Fibroblast of skin of left biceps (primary cell): ENCODE measurements at places on chromosomes 11 and 22.
A peak's percentile ranks its signal among the peaks of the same experiment; 100 is the strongest.

- no peak for DNase-seq
Measured at GRCh38 chr22:35418088-35418487, 18.1 kb downstream of the MCM5 start.

GRCh38 chr11:95512682-95513081, 276.9 kb downstream of the FAM76B start:
- peak; percentile 84 for DNase-seq

DNA sequence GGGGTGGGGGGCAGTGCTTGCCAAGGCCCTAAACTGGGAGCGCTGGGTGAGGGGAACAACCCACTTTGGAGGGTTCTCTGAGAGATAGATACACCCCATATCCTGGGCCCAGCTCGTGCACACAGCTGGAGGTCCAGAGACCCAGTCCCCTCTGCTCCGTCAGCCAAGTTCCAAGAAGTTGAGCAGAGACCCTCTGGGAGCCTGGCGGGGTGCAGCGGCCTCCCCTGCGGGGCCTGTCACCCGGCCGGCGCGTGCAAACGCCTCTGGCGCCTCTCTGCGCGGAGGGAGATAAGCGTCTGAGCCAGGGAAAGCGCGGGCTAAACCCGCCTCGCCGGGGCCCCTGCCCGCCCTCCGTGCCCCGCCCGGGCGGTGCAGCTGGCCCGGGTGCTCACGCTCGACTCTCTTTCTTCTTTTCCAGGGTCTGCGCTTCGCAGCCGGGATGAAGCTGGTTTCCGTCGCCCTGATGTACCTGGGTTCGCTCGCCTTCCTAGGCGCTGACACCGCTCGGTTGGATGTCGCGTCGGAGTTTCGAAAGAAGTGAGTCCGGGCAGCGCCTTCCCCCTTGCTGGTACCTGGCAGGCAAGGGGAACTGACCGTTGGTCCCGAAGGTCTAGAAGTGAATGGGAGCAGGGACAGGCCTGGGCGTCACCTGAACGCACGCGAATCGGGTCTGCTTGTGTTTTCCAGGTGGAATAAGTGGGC, 540 bp downstream of the ADM start:
- no peak for DNase-seq

- DNase-seq, result no peak
Measured at GRCh38 chr11:95152876-95153856, 63.5 kb downstream of the ENDOD1 start.

DNA sequence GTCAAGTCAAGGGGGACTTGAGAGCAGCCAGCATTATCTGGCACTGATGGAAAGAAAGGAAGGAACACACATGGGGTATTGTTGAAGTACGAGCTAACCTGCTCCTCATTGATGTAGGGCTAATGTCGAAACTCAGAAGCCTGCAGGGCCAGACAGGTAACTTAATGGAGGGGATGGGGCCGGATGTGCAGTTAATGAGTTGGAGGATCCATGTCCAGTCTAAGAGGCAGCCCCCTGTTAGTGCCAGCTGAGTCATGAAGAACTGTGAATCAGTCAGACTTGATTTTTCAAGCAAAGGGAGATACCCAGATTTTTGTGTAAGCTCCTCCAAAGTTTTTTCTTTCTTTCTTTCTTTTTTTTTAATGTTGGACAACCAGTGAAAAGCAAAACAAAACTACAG, 65.6 kb downstream of the CECR2 start:
- no peak for DNase-seq

GRCh38 chr11:123545726-123546270, 108.6 kb downstream of the SCN3B start:
- DNase-seq, result no peak

DNA sequence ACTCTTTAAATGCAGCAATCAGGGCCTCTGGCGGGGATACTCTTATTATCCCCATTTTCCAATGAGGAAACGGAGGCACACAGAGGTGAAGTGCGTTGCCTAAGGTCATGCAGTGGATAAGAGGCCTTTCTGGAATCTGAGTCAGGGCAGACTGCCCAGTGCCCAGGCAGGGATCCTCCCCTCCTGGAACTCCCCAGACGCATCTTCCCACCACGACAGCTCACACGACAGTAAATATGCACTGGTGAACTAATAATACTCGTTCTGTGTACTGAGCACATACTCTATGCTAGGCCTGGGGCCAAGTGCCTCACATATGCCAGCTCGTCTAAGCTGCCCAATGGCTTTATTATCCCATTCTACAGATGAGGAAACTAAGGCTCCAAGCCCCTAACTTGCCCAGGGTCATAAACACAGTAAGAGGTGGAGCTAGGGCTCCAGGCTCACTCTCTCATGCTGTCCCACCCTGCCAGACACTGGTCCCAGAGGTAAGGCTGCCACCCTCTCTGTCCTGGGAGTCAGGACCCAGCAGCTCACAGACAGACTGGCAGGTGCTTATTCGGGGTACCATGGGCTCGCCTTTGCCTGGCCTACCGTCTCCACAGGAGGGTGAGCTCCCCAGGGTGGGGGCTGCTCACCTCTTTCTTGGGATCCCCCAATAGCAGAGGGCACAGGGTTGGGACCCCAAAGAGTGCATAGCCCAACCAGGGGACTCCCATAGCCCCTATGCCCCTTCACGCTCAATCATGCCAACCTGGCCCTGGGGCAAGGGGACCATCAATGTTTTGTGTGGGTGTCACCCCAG, 2.3 kb downstream of the IL2RB start:
- no peak for DNase-seq

DNA sequence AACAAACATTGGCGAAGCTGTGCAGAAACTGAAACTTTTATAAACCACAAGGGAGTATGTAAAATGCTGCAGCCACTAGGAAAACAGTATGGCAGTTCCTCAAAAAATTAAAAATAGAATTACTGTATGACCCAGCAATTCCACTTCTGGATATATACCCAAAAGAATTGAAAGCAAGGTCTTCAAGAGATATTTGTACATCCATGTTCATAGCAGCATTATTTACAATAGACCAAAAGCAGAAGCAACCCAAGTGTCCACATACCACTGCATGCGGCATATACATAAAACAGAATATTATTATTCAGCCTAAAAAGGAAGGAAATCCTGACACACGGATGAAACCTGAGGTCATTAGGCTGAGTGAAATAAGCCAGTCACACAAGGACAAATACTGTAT, 85.8 kb downstream of the RELT start:
- DNase-seq, result no peak

DNA sequence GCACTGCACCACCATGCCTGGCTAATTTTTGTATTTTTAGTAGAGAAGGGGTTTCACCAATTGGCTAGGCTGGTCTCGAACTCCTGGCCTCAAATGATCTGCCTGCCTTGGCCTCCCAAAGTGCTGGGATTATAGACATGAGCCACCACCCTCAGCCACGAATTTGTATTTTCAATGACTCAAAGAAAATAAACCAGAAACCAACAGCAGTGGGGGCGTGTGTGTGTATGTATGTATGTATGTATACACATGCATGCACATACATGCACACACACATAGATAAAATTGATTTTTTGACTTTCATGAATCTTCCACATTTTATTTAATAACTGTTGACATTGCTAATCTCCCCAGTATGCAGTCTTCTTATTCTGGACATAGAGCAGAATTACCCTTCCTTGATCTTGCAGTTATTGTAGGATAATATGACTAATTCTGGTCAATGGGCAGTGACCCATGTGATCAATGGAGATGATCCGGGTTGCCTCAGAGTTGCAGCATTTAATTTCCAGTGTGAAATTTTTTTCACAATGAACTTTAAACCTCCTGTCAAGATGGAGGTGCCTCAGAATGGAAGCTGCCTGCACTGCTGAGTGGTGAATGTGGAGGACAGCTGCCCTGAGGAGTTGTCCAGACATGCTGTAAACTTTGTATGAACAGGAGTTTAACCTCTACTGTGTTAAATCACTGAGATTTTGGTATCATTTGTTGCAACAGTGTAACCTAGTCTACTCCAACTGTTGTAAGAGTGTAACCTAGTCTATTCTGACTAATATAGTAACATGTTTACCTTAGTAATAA, 12.8 kb upstream of the PTPN5 start:
- DNase-seq, result no peak

DNA sequence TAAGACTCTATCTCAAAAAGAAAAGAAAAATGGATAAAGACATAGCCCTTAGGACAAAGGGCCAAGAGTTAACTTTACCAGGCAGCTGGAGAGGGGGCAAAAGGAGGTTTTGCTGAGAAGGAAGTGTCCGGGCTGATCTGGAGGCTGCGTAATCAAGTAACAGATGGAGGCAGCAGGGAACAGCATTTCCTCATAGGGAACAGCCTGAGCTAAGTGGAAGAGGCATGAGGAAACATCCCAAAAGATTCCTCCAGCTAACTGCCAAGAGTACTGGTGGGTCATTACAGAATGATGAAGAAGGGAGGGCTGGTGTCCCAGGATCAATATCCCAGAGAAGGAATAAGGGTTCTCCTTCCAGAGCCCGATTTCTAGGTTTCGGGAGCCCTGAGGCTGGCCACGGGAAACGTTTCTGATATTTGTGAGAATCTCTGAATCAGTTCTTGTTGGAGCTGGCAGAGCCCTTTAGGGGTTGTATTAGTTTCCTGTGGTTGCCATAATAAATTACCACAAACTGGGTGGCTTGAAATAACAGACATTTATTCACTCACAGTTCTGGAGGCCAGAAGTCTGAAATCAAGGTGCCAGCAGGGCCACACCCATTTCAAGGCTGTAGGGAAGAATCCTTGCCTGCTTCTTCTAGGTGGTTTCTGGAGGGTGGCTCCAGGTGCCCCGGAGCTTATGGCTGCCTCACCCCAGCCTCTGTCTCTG, 21.2 kb downstream of the LIF start:
- DNase-seq, result no peak

- DNase-seq, result no peak
Measured at GRCh38 chr11:131898949-131899348, 528.5 kb downstream of the NTM start.

GRCh38 chr11:29333993-29334775, 682.6 kb downstream of the KCNA4 start:
- peak; percentile 55 for DNase-seq

DNA sequence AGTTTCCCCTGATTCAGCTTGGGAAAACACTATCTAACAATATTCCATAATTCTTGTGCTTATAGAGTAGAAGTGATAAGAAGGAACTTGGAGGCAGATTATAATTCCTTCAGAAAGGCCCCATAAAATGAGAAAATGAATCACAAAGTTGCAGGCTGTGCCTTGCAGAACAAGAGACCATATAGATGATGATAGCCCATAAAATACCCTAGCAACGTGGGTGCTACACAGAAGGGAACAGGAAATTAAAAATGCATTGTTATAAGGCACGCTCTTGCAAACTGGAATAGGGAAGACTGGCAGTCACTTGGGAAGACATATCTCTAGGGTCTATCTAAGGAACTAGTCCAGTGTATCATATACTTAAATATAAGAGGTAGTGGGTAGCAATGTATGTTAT, 67.6 kb downstream of the KIF18A start:
- no peak for DNase-seq

DNA sequence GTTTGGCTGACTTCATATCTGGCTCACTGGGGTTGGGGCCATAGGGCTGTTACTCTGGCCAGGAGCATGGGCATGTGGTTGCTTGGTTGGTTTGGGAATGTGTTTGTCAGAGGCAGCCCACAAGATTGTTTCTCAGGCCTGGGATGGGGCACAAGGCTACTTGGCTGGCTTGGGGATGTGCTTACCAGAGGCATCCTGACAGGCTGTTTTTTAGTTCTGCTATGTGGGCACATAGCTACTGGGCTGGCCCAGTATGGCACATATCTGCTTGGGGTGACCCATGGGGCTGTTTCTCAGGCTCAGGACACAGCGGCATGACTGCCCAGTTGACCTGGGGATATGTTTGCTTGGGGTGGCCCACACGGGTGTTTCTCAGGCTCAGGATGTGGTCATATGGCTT, 94.6 kb upstream of the PGR start:
- no peak for DNase-seq

GRCh38 chr11:39220069-39220468, 2239.4 kb downstream of the LRRC4C start:
- no peak for DNase-seq

DNA sequence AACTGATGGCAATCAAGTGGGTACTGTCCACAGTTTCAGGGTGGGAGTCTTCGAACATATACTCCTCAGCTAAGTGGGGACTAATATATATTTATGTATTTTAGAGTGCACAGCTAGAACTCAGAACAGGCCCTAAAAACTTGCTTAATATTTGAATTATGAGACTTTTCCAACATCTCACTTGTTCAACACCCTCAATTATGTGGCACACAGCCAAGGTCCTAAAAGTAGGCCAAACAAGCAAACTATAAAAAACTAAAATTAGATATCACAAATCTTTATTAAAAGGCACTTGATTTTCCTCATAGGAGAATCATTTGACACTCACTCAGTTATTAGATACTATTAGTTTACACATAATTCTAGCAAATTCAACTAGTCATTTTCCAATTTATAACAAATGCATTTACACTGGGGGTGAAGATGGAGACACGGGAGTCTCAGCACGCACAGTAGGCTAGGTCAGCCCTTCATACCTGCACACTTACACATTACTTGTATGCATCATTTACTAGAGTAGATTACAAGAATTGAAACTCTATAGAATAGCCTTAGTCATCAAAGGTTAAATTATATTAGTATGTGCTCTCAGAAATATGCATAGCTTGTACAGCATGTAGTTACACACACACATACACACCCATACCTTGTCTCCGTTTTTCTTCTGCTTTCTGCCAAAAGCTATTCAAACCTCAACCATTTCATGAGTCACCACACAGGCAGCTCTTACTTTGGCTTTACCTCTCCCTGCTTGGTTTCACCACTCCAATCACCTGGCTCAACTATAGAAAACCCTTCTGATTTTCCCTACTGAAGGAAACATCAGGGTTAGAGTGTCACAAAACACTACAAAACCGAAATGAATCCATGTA, 171.5 kb downstream of the SBF2 start:
- DNase-seq, result peak; percentile 41

DNA sequence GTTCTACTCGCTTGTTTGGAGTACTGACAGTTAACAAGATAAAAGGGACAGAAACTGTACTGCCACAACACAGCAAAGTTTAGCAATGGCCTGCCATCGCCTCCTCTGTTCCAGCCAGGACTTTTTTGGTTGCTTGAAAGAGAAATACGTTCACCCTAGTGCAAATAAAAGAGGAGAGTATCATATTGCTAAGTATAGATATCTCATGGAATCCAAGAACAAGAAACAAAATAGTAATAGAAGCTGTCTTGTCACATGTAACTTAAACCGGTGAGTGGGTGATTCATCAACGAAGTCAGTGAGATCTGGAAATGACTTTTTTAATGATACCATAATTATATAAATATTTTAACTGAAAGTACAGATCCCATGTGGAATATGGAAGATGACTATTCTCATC, 35.4 kb downstream of the SLC1A2 start:
- no peak for DNase-seq

DNA sequence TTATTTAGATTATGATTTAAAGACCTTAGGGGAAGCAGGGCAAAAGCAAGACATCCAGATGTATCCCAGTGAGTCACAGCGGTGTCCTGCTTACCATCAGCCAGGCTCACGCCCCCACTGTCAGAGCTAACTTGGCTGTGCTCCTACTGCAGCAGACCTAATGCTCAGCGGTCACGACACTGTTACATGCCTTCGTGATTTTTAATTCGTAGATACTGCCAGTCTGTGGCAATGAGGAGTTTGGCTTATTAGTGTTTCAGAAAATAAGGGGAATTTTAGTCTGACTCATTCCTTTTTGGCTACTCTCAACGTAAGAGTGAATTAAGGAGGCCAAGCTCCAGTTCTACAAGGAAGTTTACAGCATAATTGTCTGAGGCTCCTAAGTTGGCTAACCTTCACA, 22.7 kb downstream of the EFCAB6 start:
- peak; percentile 46 for DNase-seq
